ENCODE measurements at places on chromosomes 5 and 9.
A peak's percentile ranks its signal among the peaks of the same experiment; 100 is the strongest.

DNA sequence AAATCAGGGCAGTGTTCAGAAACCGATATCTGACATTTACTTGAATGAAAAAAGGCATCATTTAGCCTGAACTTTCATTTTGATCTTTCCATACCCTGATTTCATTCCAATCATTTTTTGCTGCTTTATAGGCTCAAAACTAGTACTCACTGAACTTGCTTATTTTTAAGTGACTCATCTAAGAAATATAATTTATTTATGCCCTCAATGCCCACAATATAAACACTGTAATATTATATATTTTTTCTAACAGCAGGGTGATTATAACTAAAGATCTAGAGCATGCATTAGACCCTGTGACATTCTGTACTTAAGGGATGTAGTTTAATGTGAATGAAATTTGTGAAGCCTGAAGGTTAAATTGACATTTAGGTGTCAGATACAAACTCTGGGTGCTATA is 446.1 kb upstream of the CDH10 start:
- DNase-seq: no peak

GRCh38 chr5:179278546-179278945 is 66.7 kb downstream of the ADAMTS2 start:
- no peak for DNase-seq

DNA sequence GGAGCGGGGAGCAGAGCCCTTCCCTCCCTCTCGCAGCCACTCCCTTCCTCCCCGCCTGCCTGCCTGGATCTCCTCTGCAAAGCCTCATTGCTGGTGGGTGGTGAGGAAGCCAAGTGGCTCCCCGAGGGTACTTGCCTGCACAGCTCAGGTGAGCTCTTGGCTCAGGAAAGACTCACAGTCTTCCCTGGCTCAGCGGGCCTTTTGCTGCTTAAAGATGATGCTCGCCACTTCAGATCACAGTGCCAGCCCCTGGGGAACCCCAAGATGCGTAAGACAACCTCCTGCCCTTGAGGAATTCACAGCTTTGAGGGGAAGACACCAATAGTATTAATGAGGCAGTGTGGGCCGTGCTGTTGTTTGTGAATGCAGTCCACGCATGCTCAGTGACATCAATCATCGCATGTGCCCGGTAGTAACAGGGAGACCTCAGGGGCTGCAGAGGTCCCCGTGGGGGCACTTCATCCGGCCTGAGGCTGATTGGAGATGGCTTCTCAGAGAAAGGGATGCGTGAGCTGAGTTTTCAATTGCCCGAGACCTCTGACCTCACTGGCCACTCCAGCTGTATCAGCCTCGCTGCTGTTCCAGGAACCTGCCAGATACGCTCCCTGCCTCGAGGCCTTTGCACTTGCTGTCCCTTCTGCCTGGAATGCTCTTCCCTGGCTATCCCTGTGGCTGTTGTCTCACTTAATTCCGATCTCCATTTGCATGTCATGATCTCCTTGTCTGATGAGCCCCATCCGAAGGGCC is 36.8 kb downstream of the ERGIC1 start:
- DNase-seq: no peak

- DNase-seq: no peak
Observed at GRCh38 chr9:72228282-72228681, 79.0 kb downstream of the GDA start.

GRCh38 chr5:180159756-180160155 is 49.3 kb downstream of the RASGEF1C start:
- no peak for DNase-seq

DNA sequence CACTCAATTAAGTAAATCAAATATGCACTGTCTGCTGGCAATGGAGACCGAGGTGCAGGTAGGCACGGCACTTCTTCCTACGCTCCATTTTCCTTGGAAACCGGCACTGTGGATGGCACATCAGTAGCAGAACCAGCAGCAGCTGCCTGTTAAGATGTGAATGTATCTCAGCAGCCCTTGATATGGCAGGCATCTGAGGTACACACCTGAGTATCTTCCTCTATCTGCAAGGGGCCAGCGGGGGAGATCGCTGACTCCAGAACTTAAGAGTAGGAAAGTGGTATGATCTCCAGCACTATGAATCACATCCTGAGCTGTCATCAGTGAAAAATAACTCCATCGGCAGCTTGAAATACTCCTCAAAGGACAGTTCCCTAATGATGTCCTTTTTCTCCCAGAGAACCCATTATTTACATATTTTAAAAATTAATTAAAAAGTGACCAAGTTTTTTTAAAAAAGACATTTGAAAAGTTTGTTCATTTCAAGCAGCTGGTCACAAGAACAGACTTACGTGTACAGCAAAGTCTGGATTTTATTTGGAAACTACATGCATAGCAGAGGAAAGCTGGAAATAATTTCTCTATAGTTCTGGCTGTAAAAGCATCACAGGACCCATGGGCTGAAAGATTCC is 97.1 kb downstream of the ADAMTS12 start:
- no peak for DNase-seq

DNA sequence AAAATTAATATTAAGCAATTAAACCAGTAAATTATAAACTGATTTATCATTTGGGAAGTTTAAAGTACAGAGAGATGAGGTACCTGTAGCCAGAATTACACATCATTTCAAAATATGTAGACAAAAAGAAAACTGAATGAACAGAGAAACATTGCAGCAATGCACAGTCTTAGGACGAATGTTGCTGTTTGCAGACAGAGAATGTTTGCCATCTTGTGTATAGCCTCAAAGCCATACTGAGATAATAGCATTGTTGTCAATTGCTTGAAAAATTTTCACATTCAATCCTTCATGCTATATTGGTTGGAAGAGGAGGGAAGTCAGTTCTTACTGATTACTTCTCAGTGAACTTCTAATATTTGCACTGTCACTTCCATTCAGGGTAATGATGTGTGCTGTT is 326.2 kb downstream of the PRR16 start:
- DNase-seq: no peak

DNA sequence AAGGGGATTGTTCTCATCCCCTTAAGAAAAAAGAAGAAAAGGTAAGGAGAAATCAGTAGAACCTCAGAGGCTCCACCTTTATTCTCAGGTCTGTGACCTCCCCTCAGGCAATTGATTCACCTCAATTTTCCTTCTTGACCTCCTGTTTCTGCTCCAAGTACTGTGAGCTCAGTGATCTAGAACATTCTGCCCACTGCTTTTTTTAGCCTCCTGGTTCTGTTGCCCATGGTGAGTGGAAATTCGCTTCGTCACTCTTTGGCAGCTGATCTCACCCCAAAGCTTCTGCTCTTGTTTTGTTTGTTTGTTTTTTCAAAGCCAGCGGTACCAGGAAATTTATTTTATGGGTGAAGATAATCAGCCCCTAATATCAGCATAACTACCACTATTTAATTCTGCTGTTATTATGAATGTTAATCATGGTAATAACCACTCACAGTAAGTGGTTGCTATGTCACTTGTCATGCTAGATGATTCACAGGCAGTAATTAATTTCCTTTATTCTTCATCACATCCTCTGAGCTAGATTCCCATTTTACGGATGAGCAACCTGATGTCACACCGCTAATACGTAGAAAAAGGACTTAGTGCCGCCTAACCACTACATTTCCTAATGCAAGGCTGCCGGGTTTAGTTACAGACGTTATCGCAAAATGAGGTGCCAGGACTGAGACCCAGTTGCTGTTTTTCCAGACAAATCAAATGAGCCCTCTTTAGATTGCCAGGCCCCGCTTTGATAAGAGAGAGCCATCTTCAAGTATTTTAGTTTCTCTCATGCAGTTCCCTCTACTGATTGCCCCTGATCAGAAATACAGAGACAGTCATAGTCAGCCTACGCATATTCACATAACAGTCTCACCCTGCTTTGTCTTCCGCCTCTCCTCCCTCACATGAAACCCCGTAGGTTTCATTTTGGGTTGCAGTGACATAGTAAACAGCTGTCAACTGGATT is 78.2 kb downstream of the CYFIP2 start:
- DNase-seq: no peak

- DNase-seq: peak; percentile 16
Observed at GRCh38 chr5:170681013-170681433, 102.5 kb upstream of the GABRP start.

DNA sequence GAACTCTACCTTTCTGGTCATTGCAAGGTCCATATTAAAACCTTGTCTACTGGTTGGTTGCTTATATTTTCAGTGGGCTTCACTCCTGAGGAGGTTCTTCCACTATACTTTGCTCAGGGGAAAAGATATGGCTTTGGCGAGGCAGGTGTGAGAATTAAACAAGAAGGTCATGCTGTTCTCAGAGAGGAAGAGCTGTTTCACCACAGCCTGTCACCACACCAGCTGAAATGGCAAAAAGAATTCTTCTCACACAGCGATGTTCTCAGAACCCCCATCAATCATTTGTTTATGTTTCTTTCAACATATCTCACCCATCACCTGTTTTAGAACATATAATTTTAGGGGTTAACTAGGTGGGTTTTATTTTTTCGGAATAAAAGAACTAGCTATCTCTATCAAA is 38.6 kb downstream of the CAPSL start:
- DNase-seq: no peak

DNA sequence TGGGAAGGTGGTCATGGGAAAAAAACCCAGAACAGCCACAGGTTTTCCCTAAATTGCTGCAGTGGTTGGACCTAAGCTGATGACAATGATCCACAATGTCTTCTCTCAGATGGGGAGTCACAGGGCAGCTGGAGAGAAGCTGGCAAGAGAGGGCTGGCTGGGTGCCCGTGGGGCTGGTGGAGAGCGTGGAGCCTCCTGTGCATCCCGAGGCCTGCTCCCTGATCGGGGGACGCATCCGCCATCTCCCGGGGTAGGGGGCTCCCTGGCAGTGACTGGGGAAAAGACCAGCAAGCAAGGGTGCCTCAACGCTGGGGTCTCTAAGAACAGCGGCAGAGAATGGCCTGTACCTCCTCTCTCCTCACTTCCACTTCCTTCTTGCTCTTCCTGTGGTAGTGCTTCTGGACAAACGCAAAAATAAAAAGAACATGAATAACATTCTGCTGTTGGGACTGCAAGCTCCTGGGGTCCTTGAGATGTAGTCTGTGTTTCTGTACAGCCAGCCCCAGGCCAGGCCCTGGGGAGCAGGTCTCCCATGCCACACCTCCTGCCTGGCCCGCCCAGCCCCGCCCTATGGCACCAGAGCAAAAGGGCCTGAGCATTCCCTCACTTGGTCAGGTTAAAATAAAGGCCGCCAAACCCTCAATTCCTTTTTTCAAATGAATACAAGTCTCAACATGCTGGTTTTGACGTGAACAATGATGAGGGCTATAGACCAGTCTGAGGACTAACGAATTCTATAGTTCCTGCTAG is 7.0 kb upstream of the MRNIP start:
- no peak for DNase-seq

DNA sequence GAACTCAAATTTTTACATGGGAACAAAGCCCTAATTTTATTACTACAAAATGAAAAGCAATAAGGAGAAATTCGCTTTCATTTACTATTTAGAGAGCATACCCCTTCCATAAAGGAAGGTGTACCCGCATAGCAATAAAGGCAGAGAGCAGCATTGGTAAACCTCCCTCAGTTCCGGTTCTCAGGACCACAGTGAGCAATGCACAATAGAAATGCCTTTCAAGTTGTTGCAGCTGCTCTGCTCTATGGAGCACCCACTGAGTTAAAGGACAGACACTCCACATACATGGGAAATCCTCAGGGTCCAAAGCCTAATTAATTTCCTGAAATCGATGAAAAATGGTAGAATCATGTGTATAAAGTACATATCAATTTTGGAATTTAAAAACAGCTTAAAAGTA is 89.9 kb upstream of the MPDZ start:
- no peak for DNase-seq

DNA sequence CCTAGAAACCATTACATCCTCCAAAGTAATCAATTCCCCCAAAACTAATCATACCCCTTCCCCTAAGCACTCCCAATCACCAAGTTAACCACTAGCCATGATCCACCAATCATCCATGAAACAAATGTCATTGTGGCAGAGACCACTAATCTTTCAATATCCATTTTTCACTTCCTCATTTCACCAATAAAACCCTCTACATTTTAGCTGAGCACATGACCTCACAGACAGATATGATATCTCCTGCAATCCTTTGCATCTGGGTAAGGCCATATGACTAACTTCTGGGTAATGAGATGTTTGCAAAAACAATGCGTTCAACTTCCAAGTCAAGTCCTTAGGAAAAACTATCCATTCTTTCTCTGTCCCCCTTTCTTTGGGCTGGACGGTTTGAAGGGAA is 20.7 kb downstream of the OR2S2 start:
- no peak for DNase-seq

DNA sequence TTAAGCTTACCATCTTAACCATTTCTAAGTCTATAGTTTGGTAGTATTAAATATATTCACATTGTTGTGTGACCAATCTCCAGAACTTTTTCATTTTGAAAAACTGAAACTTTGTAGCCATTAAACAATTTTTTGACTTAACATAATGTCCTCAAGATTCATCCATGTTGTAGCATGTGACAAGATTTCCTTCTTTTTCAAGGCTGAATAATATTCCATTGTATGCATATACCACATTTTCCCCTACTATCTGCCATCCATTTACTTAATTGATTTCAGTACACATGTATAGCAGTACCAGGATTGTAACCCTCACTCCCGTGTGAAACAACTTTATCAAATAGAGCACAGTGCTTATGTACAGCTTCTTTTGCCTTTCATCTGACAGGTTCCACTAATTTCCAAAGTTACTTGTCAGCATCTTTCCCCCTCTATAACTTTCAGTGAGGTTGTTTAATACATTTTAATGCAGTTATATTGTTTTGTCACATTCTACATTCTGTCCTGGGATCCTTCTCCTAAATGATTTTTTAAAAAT is 7.4 kb upstream of the GNPDA1 start:
- no peak for DNase-seq

DNA sequence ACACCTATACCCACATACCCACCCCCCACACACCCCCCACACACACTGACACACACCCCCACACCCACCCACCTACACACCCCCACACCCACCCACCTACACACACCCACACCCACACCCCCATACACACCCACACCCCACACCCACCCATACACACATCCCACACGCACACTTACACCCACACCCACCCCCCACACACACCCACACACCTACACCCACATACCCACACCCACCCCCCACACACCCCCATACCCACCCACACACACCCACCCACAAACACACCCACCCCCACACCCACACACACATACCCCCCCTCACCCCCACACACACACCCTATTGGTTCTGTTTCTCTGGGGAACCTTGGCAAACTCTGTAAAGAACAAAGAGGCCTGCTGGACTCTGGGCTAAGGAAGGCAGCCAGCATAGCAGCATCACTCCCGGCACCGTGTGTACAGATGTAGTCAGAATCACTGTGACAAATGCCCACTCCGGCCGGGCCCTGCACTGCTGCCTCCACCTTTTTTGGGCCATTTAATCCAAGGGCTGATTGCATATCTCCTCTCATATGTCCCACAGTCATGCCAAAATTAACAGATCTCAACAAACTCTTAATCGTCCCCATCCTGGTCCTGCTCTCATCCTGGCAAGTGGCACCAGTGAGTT is 42.3 kb downstream of the COL23A1 start:
- no peak for DNase-seq

- no peak for DNase-seq
Observed at GRCh38 chr5:83025690-83026478, 51.3 kb downstream of the TMEM167A start.

- DNase-seq: no peak
Observed at GRCh38 chr9:37191403-37192089, 71.2 kb downstream of the ZCCHC7 start.
